Right kidney (tissue), 9 donors: ENCODE measurements at places on chromosomes 1 and 21.

- no peak for DNase-seq
Measured at GRCh38 chr1:109239409-109240068, 9.8 kb upstream of the CELSR2 start.

DNA sequence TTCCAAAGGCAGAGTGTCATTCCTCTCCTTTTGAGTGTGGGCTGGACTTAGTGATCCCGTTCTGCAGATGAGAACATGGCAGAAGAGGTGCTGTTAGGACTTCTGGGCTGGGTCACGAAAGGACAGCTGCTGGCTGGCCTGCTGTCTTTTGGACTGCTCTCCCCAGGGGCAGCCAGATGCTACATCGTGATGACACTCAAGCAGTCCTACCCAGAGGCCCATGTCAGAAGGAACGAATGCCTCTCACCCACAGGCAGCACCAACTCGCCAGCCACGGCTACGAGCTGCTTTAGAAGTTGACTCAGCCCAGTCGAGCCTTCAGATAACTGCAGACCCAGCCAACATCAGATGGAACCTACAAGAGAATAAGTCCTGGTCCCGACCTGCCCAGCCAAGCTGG lies 156.5 kb downstream of the KCNJ6 start:
- no peak for DNase-seq

- DNase-seq = no peak
Measured at GRCh38 chr1:18743233-18743632, 112.6 kb downstream of the PAX7 start.

DNA sequence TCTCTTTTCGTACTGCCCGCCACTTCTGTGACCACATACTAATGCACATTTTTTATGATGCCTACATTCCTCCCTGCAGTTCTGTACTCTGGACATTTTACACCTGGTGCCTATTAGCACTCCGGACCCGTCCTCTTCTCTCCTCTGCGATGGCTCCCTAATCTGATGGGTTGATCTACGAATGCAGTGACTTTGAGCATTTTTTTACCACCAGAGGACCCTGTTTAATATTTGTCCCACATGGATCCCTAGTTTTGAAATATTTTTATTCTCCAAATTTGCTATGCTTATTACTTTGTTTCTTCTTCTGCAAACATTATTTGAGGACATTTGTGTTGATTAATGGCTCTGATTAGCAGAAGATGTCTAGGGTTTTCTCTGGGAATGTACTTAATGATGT lies 5.2 kb downstream of the PPFIA4 start:
- no peak for DNase-seq

DNA sequence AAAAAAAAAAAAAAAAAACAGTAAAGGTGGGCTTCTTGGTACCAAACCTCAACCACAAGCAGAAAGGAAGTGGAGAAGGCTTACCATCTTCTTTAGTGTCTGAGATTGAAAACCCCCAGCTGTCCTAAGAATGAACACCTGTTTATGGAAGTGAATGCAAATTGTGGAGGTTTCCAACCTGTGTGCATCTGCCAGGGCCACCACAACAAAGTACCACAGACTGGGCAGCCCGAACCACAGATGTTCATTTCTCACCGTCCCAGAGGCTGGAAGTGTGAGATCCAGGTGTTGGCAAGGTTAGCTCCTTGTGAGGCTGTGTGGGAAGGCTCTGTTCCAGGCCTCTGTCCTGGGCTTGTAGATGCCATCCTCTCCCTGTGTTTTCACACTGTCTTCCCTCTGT lies 348.7 kb downstream of the SETD4 start:
- no peak for DNase-seq

GRCh38 chr1:178506177-178506576 lies 6.7 kb upstream of the TEX35 start:
- DNase-seq = no peak

DNA sequence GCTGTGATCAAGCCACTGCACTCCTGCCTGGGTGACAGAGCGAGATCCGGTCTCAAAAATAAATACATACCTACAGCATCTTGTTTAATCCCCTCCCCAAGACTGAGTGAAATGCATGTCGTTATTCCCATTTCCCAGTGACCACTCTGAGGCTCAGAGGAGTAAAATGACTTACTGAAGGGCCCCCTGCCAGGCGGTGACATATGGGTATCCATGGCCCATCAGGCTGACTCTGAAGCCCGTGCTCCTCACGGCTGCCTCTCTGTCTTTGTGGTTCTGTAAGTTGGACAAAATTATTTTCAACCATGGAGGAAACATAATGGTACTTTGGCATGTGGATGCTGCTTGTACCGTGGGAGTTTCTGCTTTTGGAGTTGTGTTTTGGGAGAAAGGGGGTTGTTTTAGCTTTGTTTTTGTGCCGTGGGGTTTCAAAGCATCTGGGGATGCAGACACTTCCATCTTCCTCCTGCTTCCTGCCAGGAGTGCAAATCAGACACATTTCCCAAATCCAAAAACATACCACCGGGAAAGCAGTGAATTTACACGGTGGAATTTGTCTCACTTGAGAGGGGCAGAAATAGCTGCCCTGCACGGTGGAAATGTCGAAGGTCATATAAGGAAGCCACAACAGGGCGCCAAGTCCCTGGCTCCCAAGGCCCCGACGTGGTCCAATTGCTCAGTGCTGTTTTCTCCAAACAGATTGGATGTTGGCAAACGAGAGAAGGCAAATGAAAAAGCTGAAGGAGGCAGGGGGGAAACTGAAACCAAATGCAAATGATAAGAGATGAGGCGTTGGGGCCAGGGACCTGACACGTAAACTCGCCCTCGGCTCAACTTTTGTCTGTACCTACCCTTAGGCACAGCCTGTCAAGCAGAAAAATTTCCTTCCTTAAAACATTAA lies 17.1 kb upstream of the PINK1 start:
- DNase-seq = no peak

- no peak for DNase-seq
Measured at GRCh38 chr1:21216835-21217811, 40.4 kb upstream of the EIF4G3 start.

DNA sequence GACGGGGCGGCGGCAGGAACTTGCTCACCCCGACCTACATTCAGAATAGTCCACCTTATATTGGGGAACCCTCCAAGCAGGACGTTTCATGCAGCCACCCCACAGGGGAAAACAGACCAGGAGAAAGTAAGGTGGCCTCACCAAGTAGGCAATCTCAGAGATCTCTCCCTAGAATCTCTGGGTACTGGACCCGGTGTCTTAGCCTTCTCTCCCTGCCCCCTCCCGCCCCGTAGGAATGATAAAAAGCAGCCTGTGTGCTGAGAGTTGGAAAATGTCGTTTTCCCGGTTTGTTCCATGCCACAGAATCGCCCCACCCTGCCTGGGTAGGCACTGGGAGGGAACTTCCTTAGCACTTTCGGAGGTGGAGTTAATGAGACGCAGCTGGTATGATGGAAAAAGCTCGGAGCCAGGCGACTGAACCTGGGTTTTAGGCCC lies 789 bp upstream of the PTPN14 start:
- no peak for DNase-seq

DNA sequence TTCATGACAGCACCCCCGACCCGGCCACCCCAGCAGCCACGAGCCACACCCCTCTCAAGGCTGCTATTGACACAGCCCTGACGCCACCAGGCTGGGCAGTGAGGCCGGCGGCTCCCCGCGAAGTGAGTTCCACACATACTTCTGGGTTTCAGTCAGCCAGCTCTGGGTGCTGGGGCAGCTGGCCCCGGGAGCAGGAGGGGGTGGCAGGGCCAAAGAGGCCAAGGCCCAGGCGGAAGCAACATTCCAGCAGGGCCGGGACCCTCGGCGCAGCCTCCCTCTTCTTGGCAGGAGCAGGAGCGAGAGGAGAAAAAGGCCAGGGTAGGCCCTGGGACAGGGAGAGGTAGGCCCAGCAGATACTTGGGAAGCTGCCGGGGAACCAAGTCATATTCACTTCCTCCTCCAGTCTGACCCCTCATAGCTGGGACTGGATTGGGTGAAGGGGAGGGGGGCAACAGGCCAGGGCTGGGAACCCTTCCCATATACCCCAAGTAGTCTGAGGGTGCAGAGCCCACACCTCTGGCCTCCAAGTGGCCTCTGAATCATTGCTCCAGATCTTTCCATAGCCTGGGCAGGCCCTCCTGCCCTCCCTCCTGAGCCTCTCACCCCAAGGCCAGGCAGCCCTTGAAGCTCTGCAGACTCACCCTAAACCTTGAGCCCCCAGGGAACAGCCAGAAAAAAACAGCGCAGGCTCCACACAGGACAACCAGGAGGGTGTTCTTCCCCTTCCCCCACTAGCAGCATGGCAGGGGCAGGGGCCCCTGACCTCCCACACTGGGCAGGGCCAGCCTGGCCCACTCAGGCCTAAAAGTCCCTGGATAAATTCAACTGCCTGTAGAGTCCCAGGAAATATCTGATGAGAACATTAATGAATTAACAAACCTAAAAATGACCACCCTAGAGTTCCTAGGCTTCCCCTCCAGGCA lies 5.7 kb downstream of the HSPG2 start:
- no peak for DNase-seq

GRCh38 chr1:234768569-234769283 lies 158.7 kb upstream of the IRF2BP2 start:
- peak; percentile 49 for DNase-seq

- no peak for DNase-seq
Measured at GRCh38 chr1:7621334-7622219, 149.5 kb upstream of the VAMP3 start.

- DNase-seq = no peak
Measured at GRCh38 chr1:6206520-6206855, 569 bp downstream of the RNF207 start.

GRCh38 chr1:41711581-41711980 lies 207.1 kb downstream of the HIVEP3 start:
- DNase-seq = no peak

- no peak for DNase-seq
Measured at GRCh38 chr1:3924825-3925220, 24.8 kb upstream of the C1orf174 start.

DNA sequence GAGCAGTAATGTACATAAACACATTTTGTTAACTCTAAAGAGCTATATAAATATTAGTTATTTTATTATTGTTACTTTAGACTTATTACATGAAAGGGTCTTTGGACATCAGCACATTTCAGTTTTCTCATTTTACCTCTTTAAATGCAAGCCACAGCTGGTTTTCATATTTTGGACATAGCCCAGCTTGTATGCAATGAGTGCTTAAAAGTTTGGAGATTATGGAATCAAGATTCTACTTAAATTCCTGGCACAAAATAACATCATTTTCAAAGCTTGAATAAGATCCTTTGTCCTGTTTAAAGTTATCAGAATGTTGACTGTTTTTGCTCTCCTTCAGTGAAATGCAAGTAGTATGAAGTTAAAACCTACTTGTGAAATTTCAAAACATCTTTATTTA lies 15.5 kb upstream of the LEPR start:
- no peak for DNase-seq

- no peak for DNase-seq
Measured at GRCh38 chr1:157069601-157070000, 24.1 kb upstream of the ARHGEF11 start.

DNA sequence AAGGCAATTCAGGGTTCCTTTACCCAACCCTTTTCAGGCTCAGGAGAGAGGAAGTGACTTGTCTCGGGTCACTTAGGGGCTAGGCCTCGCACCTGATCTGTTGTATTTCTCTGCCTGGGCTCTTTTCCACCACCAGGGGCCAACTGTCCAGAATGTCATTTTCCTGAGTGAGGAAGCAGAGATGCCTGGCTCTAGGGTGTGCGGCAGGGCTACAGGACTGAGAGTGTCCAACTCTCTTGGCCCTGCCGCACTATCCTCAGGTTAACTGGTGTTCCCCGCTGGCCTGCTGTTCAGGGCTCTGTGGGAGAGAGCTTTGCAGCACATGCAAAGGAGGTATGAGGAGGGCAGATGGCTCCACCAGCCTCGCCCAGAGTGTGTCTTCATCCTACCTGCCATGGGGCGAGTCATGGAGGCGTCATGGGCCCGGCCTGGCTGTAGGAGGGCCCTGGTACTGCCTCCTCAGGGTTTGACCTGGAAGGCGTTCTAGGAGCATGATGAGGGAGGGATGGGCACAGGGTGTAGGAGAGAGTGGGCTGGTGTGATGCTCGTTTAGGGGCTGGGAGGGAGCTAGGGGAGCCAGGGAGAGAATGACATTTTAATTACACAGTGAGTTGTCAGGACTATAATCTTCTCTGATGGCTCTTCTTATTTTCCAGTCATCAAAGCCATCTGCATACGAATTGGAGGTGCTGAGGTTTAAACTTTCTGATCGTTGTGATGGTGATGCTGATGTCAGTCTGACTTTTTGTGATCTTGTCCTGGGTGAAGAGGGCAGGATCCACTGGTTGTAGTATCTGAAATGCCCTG lies 128.3 kb downstream of the NOS1AP start:
- DNase-seq = no peak
